ENCODE measurements at places on chromosomes 6 and 20.
A peak's percentile ranks its signal among the peaks of the same experiment; 100 is the strongest.

DNA sequence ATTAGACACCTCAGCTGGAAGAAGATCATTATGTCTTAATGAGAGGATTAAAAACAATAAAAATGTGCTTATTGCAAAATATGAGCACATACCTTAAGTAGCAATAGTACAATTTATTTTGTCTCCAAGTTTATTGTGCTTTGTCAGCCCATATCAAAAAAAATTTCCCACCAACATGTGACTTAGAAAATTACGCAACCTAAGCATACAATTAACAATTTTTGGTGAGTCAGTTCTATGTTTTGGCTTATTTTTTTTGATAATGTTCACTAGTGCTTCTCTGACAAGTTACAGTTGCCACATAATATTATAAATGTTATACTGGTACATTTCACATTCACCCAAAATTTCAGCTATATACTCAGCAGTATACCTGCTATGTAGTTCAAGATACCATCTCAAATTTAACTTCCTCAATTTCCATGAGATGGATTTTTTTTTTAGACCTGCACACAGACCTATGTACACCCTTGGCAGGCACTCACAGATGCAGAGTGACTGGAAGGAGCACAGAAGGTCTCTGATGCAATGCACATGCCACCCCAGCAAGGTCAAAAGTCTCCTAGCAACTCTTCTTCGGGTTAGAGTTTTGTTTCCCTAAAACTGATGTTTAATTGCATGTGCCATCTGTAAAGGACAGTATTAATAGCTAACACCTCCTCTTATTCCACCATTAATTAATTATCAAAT lies 112.4 kb downstream of the PRKN start:
- DNase-seq, result no peak

DNA sequence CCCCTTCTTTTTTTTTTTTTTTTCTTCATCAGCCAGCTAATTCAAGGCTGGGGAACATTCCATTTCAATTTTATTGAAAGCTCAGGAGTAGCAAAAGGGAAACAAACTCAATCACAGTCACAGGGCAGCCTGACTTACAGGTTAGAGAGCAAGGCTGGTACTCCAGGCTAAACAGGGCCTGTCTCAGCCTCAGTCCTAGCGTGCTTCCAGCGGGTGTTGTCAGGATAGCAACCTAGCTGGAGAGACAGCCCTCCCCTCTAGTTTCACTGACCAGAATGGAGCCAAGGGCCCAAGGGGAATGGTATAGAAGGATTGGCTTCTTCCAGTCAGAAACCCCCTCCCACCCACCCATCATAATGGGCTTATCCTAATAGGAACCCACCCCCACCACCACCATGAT lies 132.9 kb downstream of the PXDC1 start:
- no peak for DNase-seq

- DNase-seq, result peak; percentile 32
Observed at GRCh38 chr6:113936093-113936934, 34.6 kb downstream of the HDAC2 start.

- DNase-seq, result no peak
Observed at GRCh38 chr6:80480421-80481157, 374.1 kb downstream of the BCKDHB start.

- no peak for DNase-seq
Observed at GRCh38 chr20:2114990-2115681, 13.5 kb downstream of the STK35 start.

DNA sequence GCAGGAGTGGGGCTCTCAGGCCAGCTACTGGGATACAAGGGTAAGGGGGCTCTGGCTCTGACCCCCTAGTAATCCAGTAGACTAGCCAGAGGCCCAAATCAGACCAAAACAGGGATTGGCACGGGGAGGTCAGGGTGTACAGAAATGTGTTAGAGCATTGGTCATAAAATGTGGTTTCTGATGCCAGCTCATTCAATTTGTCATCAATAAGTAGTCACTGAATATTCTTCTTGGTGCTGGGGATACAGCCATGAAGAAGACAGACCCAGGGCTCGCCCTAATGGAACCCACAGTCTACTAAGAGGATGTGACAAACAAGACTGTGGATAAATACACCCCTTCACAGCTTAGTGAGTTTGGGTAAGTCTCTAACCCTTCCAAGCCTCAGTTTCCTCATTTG lies 11.1 kb downstream of the MAP1LC3A start:
- DNase-seq, result no peak

DNA sequence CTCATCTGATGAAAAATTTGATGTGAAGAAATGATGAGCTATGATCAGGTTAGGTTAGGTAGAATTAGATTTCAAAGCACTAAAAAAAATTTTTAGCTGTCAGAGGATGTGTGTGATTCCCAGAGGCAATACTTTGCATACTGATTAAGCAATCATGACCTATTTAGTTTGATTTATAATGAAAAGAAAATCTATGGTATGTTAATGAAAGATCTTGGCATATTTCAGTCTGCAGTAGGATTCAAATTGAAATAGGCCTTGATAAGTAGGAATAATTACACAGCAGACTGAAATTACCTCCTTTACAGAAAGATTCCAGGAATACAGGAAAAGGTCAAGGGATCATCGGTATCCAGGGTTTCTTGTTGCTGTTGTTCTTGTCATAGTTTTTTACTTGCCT lies 69.3 kb downstream of the HDDC2 start:
- no peak for DNase-seq

DNA sequence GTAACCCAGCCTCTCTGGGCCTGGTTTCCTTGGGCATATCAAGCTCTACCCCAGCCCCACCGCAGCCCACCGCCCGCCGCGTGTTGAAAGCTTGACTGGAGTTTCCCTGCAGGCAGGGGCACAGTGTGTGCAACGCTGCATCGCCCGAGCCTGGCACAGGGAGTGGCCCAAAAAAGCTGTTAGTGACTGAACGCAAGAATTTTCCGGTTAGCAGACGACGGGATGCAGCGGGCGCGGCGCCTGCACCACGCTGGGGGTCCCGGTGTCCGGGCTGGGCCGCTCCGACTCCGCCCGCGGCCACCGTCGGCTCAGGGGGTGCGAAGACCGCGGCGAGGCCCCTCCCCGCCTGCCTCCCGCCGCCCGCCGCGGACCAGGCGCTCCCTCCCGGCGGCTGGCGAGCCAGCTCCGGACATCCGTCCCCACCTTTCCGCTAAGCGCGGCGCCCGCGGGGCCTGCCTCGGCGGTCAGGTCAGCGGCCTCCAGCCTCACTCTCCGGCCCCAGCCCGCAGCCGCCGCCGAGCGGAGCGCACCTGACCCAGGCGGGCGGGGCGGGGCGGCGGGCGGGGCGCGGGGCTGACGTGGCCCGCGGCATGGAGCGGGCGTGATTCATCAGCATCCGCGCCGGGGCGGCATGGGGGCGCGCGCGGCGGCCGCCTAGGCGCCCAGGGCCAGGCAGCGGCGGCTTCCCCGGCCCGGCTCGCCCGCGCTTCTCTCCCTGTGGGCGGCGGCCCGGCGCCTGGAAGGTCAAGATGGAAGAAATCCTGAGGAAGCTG lies at the start of gene ARFGEF3:
Gene ARFGEF3 (plus strand): TSS at position 602 of the 773 bp plus-strand sequence. CDS start 148 bp downstream, at position 750.
- peak; percentile 67 for DNase-seq

GRCh38 chr20:9214685-9215084 lies 145.8 kb downstream of the PLCB4 start:
- DNase-seq, result no peak

GRCh38 chr6:160882791-160883279 lies 108.7 kb upstream of the MAP3K4 start:
- no peak for DNase-seq

- no peak for DNase-seq
Observed at GRCh38 chr6:130604841-130605399, 222.3 kb upstream of the SMLR1 start.

DNA sequence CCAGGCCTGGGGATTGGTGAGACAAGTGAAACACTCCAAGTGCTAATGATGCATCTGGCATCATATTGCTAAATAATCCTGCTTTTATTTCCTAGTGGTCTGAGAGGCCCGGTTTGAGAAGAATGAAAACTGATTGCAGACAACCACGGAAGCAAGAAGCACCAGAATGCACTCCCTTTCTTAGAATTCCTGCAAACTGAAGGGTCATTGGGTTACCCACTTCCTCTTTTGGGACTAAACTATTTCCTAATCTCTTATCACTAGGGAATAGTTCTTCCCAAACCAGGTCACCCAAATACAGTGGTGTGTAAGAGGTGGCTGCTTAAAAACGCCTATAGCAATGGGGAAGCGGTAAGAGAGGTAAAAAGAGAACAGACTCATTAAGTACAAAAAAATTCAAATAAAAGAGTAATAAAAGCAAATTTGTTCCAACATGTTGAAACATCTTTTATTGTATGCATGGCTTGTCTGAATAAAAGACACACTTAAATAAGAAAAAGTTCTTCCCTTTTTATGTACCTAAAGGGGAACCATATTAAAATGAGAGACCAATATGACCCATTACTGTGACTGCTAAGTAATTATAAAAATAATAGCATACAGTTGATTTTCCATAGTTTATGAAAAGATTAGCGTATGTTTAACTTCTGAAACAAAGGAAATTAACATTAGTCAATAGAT lies 125.8 kb downstream of the MYB start:
- no peak for DNase-seq

GRCh38 chr20:46691196-46691595 lies 2.0 kb upstream of the TP53RK start:
- DNase-seq, result no peak

DNA sequence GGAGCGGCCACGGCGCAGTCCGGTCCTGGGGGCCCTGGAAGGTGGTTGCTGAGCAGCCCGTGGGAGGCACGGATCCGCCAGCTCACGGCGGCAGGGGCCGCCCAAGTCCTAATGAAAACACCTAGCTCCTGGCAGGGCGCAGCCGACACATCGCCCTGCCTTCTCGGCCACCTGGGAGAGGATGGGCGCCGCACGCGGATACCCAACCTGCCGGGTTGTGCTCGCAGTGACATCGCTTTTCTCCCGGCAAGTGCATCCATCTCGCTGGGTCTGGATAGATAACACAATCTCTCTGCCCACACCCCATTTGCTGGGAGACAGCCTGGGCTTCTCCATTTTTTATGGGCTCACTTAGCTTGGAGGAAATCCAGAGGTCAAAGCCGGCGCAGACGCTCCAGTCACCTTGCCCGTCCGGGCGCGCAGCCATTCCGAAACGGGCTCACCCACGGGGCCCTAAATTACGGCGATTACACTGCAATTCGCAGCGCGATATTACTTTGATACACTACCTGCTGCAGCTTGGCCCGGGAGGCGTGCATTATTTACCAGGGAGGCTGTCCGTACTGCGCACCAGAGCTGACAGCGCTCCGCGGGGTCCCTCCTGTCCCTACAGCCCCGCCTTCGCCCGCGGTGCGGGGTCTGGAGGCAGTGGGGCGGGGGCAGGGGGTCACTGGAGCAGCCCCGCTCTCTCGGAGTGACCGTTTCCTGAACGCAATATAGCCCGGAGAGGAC lies 36.2 kb upstream of the CCDC167 start:
- peak; percentile 73 for DNase-seq

GRCh38 chr20:16553101-16553500 lies 20.1 kb downstream of the KIF16B start:
- no peak for DNase-seq

DNA sequence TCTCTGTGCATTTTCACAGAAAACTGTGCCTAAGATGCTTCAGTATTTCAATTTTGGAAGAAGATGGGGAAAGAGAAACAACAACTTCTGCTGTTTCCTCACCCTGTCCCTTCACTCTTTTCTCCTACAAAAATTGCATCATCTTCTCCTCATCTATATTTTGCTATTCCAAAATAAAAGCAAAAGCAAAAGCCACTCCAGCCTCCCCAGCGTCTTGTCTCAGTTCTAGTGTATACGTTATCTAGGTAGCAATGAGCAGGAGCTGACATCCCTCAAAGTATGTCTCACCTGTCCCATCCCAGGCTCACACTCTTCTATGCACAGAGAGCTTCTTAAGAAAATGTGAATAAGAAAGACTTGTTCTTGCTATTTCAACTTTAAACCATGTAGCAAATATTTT lies 163.8 kb upstream of the TAB2 start:
- no peak for DNase-seq

DNA sequence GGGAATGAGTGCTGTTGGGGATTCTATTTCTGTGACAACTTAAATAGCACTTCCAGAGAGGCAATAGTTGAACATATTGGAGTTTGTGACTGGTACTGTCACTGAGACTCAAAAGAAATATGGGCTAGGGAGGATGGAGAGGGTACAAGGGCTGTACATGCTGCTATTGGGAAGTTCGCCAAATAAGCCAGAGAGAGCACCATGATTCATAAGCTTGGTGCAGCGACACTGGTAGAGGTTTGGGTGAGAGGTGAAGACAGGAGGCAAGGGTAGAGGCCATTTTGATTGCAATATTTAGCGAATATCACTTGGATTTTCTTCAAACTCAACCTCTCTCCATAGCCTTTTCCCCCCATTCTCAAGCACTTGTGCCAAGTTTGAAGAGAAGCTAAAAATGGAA lies 214.3 kb downstream of the OGFRL1 start:
- DNase-seq, result no peak

DNA sequence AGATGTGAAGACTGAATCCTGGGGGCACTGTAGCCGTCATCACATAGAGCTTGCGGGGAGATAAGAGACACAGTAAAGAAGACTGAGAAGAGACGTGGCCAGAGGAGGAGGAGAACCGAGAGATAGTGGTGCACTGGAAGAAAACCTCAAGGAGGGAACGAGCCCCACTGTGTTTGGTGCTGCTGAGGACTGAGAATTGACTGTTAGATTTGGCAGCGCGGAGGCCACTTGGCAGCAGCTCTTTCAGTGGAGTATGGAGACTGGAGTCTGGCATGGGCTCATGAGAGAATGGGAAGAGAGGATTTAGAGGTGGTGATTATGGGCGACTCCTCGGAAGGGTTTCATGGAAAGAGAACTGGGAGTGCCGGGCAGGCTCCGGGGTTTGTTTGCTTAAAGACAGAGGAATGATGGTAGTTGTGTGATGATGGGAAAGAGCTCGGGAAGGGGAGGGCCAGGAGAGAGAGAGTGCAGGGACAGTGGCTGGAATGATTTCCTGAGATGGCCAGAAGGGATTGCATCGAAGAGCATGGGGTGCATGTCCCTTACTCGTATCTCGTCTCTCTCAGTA lies 18.0 kb downstream of the CDYL start:
- DNase-seq, result no peak

Measured in right kidney (tissue), 9 donors.